ENCODE measurements at places on chromosomes 4 and X. TPM values are rescaled to one million over a fixed set of nuclear protein-coding genes. Genes with fewer than 3 reads are reported as not detected.

SPACA5 gene
- total RNA-seq: not detected

UNC5C gene
- total RNA-seq: under 0.01 TPM

USP17L21 gene
- total RNA-seq: not detected

C1QTNF7 gene
- 0.22 TPM for total RNA-seq
